Epithelial cell of prostate (primary cell): ENCODE measurements at places on chromosomes 4 and X.

DNA sequence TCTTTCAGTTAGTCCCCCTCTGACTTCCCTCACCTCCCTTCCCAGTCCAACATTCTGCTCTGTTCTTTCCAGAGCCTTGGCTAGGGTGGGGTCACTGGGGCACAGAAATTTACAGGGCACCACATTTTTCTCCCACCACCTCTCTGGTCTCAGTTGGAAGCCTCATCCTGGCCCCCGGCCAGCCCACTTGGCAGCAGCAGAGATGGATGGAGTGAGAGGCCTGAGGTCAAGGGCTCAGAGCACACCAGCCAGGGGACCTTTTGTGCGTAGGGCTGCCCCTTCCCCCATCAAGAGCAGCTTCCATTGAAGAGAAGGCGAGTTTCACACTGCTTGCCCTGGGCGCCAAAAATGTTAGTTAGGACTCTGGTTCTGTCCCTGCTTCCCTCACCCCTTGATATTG lies 230.9 kb downstream of the SOX3 start:
- no peak for DNase-seq

- no peak for DNase-seq
These were observed 49.8 kb downstream of the TBCK start for GRCh38 chr4:106266201-106266600.

DNA sequence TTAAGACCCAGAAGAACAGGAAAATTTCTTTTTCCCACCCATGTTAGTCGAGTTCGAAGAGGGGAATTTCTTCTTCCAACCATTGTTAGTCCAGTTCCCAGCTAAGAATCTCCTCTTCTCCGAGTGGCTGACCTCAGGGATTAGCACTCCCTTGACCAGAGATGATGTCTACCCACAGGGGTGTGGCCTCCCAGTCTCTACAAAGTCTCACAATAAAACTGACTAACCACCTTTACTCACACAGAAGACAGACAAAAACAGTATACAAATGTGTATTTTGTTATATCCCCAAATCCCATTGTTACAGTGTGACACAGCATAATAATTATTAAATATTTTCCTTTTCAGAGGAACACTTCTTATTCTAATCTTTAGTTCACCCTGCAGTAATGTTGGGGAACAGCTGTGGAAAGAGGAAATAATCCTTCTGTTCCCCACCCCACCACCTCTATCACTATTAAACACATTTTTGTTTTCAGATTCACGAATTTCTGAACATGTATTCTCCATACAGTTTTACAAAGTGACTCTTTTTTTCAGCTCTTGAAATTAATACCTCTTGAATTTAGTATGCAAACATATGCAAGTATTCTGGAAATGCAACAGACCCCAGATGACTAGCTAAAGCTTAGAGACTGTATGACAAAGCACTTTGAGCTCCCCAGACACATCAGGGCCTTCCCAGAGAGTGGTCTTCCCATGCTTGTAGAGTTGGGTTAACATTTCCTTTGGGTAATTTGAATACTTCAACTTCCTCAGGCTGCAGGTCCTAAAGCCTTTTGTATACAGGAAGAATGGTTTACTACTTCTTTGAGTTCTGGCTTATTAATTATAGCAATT lies 62.5 kb upstream of the NFKB1 start:
- DNase-seq, result no peak

GRCh38 chr4:53818104-53818503 lies 226.8 kb upstream of the LNX1 start:
- DNase-seq, result no peak

DNA sequence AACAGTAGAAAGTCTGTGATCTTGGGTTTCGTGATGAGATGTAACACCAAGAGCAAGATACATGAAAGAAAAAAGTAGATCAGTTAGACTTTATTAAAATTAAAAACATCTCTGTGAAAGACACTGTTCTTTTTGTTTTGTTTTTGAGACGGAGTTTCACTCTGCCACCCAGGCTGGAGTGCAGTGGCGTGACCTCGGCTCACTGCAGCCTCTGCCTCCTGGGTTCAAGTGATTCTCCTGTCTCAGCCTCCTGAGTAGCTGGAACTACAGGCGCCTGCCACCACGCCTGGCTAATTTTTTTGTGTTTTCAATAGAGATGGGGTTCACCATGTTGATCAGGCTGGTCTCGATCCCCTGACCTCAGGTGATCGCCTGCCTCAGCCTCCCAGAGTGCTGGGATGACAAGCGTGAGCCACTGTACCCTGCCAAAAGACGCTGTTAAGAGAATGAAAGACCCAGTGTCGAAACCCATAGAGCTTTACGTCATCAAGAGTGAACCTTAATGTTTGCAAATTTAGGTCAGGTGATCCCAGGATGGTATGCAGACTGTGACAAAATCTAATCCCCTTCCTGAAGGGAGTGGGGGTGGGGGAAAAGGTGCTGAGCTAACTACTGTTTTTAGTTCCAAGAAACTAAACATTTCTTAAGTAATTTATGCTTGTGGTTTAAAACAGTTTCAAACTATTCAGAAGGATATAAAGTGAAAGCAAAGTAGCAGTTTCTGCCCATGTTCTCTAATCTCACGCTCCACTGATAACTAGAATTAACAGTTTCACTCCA lies 8.0 kb downstream of the OFD1 start:
- no peak for DNase-seq
